ENCODE measurements at places on chromosomes 1 and 21.

DNA sequence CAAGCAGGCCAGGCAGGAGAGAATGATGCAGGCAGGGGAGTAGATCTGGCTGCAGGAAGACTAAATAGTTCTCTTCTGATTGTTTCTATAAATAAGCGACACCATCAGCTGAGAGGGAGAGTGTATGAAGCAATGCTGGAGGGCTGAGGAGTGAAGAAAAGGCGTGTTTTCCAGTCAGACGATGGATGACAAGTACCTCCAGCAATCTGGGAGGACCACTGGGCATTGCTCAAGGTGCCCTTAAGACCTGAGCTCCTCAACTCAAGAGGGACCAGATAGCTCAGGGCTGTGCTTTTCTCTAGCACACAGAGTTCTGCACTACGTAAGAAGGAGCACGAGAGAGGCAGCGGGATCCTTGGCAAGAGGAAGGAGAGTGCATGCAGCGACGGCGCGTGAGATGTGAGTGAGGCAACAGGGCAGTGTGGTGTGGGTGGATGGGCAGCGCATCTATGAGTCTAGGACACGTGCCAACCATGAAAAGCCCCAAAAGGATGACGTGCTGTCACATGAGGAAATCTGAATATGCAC lies 36.0 kb downstream of the PABPC4 start:
- no peak for DNase-seq

- DNase-seq = no peak
These were observed 66.1 kb downstream of the LGR6 start for GRCh38 chr1:202259705-202260104.

- no peak for DNase-seq
These were observed 1010.3 kb downstream of the AMY1C start for GRCh38 chr1:104760017-104760416.

DNA sequence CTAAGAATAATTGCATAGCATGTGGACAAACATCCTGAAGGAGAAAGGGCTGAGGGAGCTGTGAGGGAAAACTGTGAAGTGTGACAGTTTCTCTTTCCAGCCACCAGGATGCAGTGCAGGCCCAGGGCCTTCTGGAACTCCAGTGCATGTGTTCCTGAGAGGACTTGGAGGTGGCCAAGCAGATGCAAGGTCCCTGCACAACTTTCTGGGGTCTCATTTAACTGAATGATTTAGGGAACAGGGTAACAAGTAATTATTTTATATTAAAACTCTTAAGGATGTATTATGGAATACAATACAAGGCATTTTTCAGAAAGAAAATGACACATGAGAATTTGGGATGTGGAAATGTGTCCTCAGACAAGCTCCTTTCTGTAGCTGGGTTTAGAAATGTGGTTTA lies 61.2 kb upstream of the MCOLN3 start:
- peak; percentile 5 for DNase-seq

GRCh38 chr1:41696381-41696780 lies 211.9 kb upstream of the EDN2 start:
- DNase-seq = no peak

DNA sequence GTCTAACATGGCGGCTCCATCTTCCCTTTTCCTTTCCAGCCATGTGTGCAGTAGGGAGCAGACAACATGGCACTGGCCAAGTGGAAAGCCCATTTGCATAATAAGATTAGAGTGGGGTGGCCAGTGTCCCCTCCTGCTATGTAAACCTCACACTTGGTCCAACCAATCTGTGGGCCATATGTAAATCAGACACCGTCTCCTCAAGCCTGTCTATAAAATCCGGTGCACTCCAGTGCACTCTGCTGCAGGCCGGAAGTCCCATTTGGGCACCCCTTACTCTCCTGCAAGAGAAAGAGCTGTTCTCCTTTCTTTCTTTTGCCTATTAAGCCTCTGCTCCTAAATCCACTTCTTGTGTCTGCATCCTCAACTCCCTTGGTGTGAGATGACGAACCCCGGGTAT lies 44.1 kb downstream of the OLFML3 start:
- no peak for DNase-seq

GRCh38 chr1:38608202-38608864 lies 251.2 kb downstream of the RRAGC start:
- DNase-seq = no peak

GRCh38 chr1:174720618-174721017 lies 272.9 kb downstream of the GPR52 start:
- DNase-seq = no peak

DNA sequence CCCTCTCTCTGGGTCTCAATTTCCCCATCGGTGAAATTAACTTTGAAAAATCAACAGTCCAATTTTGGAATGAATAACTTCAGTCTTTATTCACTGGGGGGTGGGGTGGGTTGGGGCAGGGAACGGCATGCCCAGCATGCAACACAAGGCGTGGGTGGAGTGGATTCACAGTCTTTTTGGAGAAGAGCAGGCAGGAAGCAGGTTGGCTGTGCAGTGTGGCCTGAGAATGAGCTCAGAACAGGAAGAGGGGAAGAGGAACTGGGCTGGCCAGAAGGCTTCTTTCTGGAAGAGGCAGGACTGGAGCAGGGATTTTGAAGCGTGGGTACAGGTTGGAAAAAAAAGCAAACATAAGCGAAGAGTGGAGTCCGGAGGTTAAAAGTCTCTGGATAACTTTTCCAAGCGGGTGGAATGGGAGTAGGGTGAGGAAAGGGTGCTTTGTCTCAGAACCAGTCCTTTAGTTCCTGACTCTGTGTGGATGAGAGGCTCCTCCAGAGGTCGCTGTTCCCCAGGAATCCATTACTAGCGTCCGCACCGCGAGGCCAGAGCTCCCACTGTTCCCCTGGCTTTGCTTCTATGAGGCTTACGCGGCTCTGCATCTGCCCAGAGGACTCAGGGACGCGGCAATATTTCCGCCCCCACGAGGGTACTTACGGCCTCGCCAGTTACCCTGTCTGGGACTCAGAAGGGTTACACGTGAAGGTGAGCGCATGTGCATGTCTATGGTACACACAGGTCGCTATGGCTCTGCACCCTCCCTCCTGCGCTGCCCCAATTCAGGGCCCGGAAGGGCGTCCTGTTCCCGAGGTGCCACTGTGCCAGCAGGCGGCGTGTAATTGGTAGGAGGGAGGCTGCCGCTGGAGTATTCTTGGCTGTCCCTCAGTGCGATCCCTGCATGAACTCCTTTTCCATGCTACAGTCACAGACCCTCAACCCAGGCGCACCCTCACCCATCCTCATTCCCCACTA lies 5.5 kb upstream of the FOXD2 start:
- DNase-seq = peak; percentile 51

GRCh38 chr1:23622284-23622683 lies 63.0 kb upstream of the ID3 start:
- no peak for DNase-seq

GRCh38 chr1:51336004-51336403 lies 5.6 kb upstream of the TTC39A start:
- DNase-seq = no peak

GRCh38 chr1:40936931-40937339 lies 42.6 kb upstream of the CTPS1 start:
- DNase-seq = no peak

DNA sequence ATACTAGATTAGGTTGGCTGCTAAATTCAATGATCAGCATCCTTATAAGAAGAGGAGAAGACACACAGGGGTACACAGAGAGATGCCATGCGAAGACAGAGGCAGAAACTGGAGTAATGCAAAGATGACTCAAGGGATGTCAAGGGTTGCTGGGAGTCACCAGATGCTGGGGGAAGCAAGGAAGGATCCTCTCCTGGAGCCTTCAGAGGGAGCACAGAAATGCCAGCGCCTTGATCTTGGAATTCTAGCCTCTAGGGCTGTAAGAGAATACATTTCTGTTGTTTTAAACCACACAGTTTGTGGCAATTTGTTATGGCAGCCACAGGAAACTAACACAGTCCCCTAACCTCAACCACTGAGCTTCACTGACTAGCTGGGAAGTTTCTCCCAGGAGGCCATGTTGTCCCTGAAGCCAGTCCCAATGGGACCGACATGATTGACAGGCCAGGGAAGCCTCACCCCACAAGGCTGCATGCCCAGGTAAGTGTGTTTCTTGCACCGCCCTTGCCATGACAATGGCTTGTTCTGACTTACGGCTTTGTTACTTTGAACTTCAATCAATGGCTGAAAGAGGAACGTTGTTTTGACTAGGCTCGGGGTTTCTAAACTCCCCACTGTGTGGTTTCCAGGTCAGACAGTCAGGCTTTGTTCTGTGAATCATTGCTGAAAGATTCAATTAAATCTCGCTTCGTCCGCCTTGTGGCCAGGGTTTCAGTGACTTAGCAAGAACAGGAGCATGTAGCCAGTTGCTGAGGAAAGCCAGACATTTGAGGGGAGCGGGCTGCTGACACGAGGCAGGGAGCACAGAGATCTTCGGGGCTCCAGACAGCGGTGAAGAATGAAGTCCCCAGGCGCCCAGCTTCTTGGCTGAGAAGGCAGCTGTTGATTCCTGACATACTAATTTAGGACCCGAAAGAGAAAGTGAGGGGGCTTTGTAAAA lies 62.3 kb downstream of the RUNX1 start:
- peak; percentile 68 for DNase-seq

DNA sequence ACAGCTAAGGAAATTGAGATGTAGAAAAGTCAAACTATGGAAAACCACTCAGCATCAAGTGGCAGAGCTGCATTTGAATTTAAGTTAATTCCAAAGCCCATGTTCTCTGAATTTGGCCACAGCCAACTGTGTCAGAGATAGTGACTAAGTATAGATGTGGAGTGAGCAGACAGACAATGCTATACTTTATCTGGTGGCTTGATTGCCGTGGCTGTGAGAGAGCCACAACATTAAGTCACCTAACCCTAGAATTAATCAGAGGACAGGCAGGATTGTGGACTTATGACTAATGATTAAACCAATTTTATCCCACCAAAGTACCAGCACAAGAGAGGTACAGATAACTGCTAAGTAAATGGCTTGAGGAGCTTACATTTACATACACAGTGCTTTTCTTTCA lies 209.8 kb downstream of the TPR start:
- no peak for DNase-seq

- DNase-seq = no peak
These were observed 142.6 kb upstream of the GJB5 start for GRCh38 chr1:34612091-34612827.

- no peak for DNase-seq
These were observed 16.4 kb downstream of the CD2 start for GRCh38 chr1:116770625-116771024.

DNA sequence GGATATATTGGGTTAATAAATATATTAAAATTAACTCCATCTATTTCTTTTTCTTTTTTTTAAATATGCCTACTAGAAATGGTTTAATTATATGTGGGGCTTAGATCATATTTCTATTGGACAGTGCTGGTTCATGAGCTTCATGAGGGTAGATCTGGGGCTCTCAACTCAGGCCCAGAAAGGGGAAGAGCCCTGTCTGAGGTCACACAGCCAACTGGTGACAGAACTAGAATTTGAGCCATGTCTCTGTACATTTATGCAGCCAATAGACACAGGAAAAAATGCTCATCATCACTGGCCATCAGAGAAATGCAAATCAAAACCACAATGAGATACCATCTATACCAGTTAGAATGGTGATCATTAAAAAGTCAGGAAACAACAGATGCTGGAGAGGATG lies 5.1 kb upstream of the EPHB2 start:
- DNase-seq = no peak

- no peak for DNase-seq
These were observed 22.8 kb downstream of the RNF223 start for GRCh38 chr1:1051127-1051810.

DNA sequence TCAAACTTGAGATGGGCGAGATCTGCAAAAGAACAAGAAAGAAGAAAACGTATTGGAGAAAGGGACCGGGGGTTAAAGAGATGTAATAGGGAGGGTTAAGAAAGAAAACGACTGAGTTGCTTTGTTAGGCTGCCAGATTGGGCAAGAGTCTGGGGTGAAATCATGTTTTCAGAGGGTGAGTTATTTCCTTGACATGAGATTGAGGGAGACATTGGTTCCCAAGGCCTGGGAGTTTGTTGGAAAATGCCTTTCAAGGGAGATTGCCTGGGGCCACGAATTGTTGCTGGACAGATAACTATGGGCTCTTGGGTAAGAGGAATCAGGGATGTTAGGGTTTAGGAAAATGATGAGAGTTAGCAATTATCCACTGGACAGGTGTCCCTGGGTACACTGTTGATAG lies 776 bp upstream of the CADM3 start:
- DNase-seq = no peak

GRCh38 chr21:45156459-45156858 lies 82.1 kb downstream of the ADARB1 start:
- no peak for DNase-seq

GRCh38 chr1:85460555-85461088 lies 4.3 kb downstream of the DDAH1 start:
- DNase-seq = no peak

DNA sequence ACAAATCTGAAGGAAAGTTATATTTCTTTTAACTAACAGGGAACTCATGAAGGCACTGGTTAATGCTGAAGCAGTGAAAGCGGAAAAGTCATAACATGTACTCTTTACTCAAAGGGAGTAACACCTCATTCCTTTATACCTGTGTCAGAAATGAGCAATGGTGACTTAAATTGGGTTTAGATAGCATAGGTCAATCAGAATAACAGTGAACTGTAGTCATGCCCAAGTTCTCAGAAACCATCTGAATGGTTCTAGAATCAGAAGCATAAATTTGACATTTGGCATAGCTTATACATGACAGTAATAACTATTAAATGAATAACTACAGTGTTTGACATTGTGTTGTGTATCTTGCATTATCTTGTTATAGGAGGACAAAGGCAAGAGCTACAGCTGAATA lies 382.0 kb downstream of the NUF2 start:
- DNase-seq = no peak

GRCh38 chr1:206503591-206504362 lies 3.6 kb upstream of the RASSF5 start:
- peak; percentile 44 for DNase-seq

DNA sequence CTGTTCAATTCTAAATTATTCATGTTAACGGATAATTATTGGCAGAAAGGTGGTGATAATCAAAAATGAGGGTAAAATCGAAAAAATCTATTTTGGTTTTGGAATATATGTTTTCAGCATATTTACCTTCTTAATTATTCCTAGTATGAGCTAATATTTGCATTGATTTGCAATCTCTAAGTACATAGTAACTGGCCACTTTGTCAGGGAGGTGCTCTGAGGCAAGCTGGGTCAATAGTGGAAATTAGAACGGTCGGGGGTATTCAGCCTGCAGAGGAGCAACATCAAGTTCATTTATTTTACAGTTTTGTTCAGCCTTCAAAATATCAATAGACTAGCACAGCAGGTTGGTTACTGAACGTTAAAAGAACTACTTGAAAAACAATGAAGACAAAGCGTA lies 1.8 kb downstream of the OTUD7B start:
- no peak for DNase-seq

DNA sequence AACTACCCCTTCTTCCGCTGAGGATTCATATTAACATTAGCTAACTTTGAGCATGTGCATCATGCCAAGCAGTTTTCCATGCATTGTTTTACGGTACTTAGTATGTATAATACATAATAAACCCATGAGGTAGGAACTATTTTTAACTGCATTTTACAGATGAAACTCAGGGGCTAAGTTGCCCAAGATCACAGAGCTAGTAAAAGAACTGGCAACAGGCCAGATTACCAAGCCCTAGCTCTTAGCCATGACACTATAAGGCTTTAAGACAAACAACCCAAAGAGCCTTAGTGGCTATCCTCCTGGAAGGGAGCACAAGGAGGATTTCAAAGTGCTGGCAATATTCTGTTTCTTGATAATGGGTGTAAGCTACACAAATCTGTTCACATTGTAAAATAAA lies 6.1 kb downstream of the AK2 start:
- DNase-seq = no peak
